ENCODE measurements at places on chromosomes 3 and 15. TPM values are rescaled to one million over a fixed set of nuclear protein-coding genes. Genes with fewer than 3 reads are reported as not detected.

- H3K27ac ChIP-seq, result no peak overlapping the region
- DNase-seq, result no peak
- no peaks in the 10 kb centered on the region for H3K36me3 ChIP-seq
Observed at GRCh38 chr15:33100314-33100713, 94.2 kb downstream of the FMN1 start.

- no peaks in the 10 kb centered on the region for H3K27me3 ChIP-seq
- H3K27ac ChIP-seq, result no peak overlapping the region
- no peaks in the 10 kb centered on the region for H3K4me1 ChIP-seq
- DNase-seq, result no peak
- no peak overlapping the region for H3K4me3 ChIP-seq
Observed at GRCh38 chr3:100067589-100067988, 46.7 kb downstream of the FILIP1L start.

DNA sequence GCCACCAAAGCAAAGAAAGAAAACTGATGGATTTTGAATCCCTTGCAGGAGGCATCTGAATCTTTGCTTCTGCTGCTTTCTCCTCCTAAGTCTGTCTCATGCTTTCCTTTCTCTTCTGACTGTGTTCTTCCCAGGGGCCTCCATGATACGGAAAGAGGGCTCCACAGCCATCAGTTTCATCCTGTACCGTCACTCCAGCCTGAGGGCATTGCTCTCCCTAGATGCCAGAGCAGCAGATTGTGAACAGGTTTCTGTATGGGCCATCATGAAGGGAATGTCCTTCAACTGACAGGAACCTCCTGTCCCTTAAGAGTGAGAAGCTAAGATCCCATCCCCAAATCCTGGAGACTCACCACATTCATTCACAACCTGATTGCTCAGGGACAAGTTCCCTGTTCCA lies 59.2 kb downstream of the KBTBD12 start:
- peaks cover 26% of the 10 kb centered on the region for H3K27me3 ChIP-seq
- no peak overlapping the region for H3K27ac ChIP-seq
- H3K36me3 ChIP-seq, result no peaks in the 10 kb centered on the region
- no peak overlapping the region for H3K4me3 ChIP-seq

DNA sequence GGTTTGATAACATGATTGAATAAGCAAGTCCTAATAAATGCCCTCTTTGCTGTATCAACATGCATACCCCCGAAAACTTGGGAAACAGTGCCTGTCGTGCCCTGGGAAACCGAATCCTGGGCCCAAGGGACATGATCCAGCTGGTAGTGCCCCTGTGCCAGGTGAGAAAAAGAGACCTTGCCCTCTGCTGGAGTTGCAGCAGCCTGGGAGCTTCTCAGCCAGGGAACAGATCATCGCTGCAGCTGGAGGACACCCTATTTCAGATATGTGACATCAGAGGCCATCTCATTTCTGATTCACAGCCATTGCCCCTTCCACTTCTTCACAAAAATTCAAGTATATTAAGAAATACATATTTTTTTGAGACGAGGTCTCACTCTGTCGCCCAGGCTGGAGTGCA lies 32.3 kb downstream of the STOML1 start:
- no peak overlapping the region for H3K27ac ChIP-seq
- no peak overlapping the region for H3K4me3 ChIP-seq
- H3K36me3 ChIP-seq, result no peaks in the 10 kb centered on the region
- no peaks in the 10 kb centered on the region for H3K4me1 ChIP-seq
- no peak for DNase-seq
- no peaks in the 10 kb centered on the region for H3K27me3 ChIP-seq

DNA sequence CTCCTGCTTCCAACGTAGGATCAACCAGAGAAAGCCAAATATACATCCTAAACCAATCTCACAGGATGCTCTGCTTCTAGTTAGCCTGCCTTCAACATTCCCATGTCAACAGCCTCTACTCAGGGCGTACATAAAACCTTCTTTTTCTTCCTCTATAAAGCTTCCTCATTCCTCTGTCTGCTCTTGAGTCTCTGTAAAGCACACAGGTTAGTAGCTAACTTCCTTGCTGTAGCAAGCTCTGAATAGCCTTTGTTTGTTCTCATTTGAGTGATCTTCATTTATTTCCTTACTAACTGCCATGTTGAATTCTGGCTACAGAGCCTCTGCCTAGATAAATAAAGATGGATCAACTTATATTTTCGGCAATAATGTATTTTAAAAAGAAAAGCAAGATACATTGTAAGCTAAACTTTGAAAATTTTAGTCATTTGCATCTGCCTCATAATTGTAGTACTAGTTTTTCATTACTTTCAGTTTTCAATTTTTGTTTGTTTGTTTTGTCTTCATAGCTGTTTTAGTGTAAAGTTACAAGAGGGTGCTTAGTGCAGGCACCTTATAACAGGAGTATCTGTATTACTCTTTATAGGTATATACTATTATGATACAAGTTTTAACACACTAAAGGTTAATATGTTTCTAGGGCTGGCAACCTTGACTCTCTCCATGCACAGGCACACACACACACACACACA lies 498.2 kb downstream of the PYDC2 start:
- no peak overlapping the region for H3K4me3 ChIP-seq
- H3K27ac ChIP-seq, result no peak overlapping the region
- no peaks in the 10 kb centered on the region for H3K27me3 ChIP-seq
- DNase-seq, result no peak
- no peaks in the 10 kb centered on the region for H3K4me1 ChIP-seq

- H3K36me3 ChIP-seq, result no peaks in the 10 kb centered on the region
- H3K4me1 ChIP-seq, result no peaks in the 10 kb centered on the region
- no peaks in the 10 kb centered on the region for H3K27me3 ChIP-seq
- no peak overlapping the region for H3K27ac ChIP-seq
- no peak for DNase-seq
- H3K4me3 ChIP-seq, result no peak overlapping the region
Observed at GRCh38 chr3:192862408-192863090, 55.1 kb downstream of the MB21D2 start.

GRCh38 chr15:38991126-38991525 lies 426.5 kb upstream of the RASGRP1 start:
- H3K4me3 ChIP-seq, result no peak overlapping the region
- peak; percentile 4 for DNase-seq

DNA sequence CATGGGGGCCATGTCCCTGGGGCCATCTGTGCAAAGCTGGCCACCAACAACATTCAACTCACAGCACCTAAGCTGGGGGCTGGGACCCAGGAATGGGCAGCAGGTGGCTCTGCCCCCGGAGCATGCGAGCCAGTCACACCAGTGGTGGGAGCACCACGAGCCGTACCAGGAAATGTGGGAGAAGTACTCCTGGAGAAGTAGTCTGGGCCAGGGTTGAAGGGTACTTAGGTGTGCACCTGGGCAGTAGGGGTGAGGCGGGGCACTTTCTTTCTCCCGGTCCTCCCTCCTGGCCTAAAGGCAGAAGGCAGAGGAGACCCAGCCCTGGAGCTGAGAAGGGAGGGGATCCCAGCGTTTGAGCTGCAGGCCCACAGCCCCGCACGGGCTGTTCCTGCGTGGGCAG lies 94.2 kb downstream of the PLXNA1 start:
- H3K27ac ChIP-seq, result no peak overlapping the region
- no peak overlapping the region for H3K4me3 ChIP-seq
- peaks cover 4% of the 10 kb centered on the region for H3K4me1 ChIP-seq
- no peak for DNase-seq
- no peaks in the 10 kb centered on the region for H3K36me3 ChIP-seq
- no peaks in the 10 kb centered on the region for H3K27me3 ChIP-seq

- H3K27me3 ChIP-seq, result no peaks in the 10 kb centered on the region
- H3K27ac ChIP-seq, result no peak overlapping the region
Observed at GRCh38 chr3:88408935-88409334, 259.2 kb downstream of the C3orf38 start.

DNA sequence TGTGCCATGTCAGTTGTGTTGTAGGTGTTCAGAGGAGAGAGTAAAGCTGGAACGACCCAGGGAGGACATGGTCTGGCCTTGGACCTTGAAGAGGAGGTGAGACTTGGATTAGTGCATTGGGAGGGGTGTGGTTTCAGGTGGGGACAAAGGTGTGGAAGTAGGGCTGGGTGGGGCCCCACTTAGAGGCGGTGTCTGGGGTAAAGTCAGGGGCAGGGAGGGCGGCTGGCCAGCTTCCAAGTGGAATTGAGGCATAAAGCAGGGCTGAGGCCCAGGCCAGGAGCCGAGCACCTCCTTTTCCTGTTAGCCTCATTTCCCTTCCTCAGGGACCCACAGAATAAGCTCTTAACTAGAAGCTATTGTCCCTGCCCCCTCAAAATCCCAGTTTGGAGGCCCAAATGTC lies 36.2 kb upstream of the FLNB start:
- peak overlapping the region; percentile 74 for H3K27ac ChIP-seq
- H3K4me3 ChIP-seq, result no peak overlapping the region
- peaks cover 41% of the 10 kb centered on the region for H3K4me1 ChIP-seq
- no peak for DNase-seq
- no peaks in the 10 kb centered on the region for H3K36me3 ChIP-seq

GRCh38 chr3:14352002-14352627 lies 50.3 kb upstream of the SLC6A6 start:
- H3K36me3 ChIP-seq, result no peaks in the 10 kb centered on the region
- no peaks in the 10 kb centered on the region for H3K4me1 ChIP-seq
- H3K4me3 ChIP-seq, result no peak overlapping the region

DNA sequence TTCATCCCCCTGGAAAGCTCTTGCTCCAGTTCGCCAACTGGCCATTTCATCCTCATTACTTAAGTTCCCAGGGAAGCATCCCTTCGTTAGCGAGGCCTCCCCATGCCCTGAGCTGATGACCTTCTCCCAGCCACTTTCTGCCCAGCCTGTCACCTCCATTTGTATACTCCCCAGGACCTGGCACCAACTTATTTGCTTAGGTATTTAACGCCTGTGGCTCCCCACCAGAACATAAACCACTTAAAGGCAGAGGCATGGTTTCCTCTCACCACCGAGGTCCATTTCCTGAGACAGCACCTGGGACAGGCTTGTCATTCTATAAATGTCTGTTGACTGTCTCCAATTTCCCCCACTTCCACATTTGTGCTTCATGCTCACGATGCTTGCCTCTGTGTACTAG lies 189.0 kb downstream of the ZNF621 start:
- H3K27me3 ChIP-seq, result no peaks in the 10 kb centered on the region
- no peak overlapping the region for H3K4me3 ChIP-seq
- DNase-seq, result no peak
- no peak overlapping the region for H3K27ac ChIP-seq

DNA sequence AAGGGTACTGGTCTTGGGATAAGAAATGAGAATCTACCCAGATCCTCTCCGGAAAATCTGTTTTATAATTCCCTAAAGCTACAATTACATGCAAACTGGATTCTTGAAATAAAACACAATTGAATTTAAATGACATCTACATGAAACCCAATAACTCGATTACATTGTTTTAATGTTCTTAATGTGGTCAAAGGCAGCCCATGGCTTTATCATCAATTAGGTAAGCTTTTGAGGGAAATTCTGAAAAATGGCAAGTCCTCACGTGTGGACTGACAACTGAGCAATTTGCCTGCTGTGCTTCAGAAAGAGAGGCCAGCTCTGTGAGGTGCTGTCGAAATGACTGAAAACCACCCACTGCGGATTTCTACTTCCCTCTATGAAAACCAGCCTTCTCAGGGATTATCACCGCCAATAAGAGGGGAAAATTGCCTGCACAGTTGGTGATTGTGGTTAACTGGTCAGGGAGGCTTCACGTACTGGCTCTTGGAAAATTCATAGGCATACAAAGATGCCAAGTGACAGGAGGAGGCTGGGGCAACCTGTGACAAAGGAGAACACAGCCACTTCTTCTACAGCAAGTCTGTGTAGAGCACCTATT lies 200.8 kb upstream of the SLCO3A1 start:
- H3K27me3 ChIP-seq, result no peaks in the 10 kb centered on the region
- H3K4me1 ChIP-seq, result no peaks in the 10 kb centered on the region
- DNase-seq, result no peak
- H3K4me3 ChIP-seq, result no peak overlapping the region
- no peak overlapping the region for H3K27ac ChIP-seq

DNA sequence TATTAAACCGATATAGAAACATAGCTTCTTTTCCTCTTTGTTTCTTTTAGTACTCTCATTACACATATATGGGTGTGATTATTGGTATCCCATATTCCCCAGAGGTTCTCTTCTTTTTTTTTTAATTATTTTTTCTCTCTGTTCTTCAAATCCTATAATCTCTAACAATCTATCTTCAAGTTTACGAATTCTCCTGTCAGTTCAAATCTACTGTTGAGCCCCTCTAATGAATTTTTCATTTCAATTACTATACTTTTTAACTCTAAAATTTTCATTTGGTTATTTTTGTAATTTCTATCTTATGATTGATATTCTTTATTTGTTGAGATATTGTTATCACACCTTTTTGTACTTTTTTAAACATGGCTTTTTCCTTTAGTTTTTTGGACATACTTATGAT lies 64.1 kb downstream of the RSL24D1 start:
- H3K36me3 ChIP-seq, result no peaks in the 10 kb centered on the region
- H3K27me3 ChIP-seq, result no peaks in the 10 kb centered on the region
- no peak for DNase-seq
- H3K27ac ChIP-seq, result no peak overlapping the region
- no peak overlapping the region for H3K4me3 ChIP-seq

- H3K27me3 ChIP-seq, result peaks cover 29% of the 10 kb centered on the region
- DNase-seq, result no peak
- H3K4me1 ChIP-seq, result peaks cover 19% of the 10 kb centered on the region
- no peaks in the 10 kb centered on the region for H3K36me3 ChIP-seq
- no peak overlapping the region for H3K4me3 ChIP-seq
Observed at GRCh38 chr3:165191491-165191890, 4.7 kb downstream of the SLITRK3 start.

DNA sequence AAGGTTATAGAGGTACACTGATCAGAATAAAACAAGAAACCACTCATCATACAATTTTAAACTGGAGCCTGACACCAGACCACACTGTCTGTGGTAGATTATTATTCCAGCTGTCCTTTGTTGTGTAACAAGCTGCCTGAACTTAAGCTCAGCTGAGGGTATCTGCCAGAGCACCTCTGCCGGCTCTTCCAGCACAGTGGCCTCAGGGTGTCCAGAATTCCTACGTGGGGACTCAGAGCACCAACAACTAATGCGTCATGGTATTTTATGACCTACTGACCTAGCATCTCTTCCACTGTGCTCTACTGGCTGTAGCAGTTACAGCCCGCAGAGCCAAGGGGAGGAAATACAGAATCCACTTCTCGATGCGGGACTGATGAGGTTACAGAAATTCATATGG lies 15.6 kb upstream of the RAF1 start:
- no peaks in the 10 kb centered on the region for H3K27me3 ChIP-seq
- no peaks in the 10 kb centered on the region for H3K36me3 ChIP-seq
- H3K4me3 ChIP-seq, result no peak overlapping the region
- 0 out of 2 replicates have a peak overlapping the region, but pooled peaks have one; percentile 48 for H3K27ac ChIP-seq

GRCh38 chr15:47395076-47395475 lies 322.2 kb upstream of the SEMA6D start:
- no peak for DNase-seq
- no peak overlapping the region for H3K27ac ChIP-seq
- H3K36me3 ChIP-seq, result no peaks in the 10 kb centered on the region
- no peak overlapping the region for H3K4me3 ChIP-seq
- H3K4me1 ChIP-seq, result no peaks in the 10 kb centered on the region

Gene CEP97
- total RNA-seq, result 17.4 TPM

Gene MAGEL2
- total RNA-seq, result not detected

Gene GRAMD2A
- total RNA-seq, result 1.3 TPM

Gene CNTN4
- not detected for total RNA-seq

Gene IGDCC3
- total RNA-seq, result 0.18 TPM

Gene KLHL40
- total RNA-seq, result not detected

Gene SELENOT
- total RNA-seq, result 114 TPM

Gene UROC1
- total RNA-seq, result not detected

Gene CCR2
- total RNA-seq, result not detected

Gene SCN11A
- not detected for total RNA-seq

Gene GHSR
- total RNA-seq, result not detected

Gene CKMT1B
- 2.4 TPM for total RNA-seq

Gene IQCF5
- total RNA-seq, result not detected

Data from Panc1 (cell line).